Stromal cell of bone marrow (primary cell): ENCODE measurements at places on chromosomes 2 and 18.

- DNase-seq = no peak
Measured at GRCh38 chr2:177675825-177676224, 283.3 kb downstream of the AGPS start.

DNA sequence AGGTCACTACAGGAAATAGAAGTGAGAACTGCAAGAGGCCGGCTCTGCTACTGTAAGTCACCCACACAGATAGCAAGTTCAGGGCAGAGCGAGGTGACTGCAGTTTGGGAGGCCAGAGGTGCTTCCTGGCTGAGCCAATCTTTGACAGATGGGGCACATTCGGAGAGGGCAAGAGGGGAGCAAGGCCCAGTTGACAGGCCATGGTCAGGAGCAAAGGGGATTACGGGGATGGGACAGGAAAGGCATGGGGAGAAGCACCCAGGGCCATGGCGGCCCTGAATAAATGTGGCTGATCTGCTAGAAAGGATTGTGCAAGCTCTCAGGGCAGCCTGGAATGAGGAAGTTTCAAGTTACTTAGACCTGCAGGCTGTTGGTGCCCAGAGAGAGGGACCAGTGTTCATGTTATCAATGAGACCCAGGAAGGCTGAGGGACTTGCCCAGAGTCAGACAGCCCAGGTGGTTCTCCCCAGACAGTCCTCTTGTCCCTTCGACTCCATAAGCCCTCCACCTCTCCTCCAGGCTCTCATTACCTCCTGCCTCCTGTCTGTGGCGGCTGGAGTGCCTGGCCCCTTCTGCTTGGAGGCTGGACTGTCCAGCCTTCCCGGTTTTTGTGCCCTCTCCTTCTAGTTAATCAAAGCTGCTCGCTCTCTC, 123.3 kb downstream of the CTIF start:
- DNase-seq = no peak

DNA sequence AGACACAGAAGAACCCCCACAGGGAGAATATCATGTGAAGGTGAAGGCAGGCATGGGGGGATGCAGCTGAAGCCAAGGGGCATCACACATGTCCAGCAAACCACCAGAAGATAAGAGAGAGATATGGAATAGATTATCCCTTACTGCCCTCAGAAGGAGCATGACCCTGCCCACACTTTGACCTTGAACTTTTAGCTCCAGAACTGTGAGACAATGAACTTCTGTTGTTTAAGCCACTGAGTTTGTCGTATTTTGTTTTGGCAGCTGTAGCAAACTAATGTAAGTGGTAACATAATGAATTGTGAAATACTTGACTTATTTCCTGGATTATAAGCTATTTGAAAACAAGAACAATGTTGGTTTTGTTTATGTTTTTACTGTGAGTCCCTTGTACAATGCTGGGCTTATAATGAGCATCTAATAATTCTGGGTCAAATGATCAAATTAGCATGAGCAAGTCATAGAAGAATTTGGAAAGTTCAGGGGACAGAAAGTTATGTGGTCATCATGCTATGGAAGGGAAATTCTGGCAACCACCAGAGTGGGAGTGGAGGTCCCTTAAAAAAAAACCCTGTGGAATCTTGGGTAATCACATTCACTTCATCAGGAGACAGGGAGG, 541.0 kb upstream of the KLHL29 start:
- no peak for DNase-seq

GRCh38 chr2:164438490-164439205, 182.6 kb downstream of the GRB14 start:
- no peak for DNase-seq

DNA sequence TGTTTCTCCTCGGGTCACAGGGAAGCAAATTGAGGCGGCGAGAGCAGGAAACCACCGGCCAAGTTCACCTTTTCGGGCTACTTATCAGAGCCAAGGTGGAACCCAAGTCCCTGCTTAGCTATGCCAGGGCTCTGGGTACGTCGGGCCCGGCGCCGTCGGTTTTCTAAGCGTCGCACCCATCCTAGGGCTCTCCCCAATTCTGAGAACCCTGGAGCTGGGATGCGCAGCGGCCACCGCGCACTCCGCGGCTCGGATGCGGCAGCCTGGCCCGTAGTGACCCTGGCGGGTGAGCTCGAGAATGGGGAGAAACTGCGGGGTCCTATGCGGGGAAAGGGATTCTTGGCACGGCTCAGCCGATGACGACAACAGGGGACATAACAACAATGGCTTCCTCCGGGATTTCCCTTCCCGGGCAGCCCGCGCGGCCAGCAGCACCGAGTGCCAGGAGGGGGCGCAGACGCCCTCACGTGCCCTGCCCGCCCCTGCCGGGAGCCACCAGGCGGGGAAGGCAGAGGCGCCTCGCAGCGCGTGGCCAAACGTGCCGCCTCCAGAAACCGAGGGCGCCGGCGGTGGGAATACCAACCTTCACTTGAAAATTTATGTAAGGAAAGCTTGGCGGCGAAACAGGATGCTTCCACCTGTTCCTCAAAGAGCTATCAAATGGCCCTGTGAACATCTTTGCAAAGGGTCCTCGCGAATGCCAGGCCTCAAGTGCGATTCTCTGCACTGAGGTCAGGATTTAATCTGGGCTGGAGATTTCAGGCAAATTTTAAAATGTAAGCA, 2.1 kb upstream of the SLC30A3 start:
- no peak for DNase-seq
